ENCODE measurements at places on chromosomes 5 and 9.

GRCh38 chr9:80698725-80699410 is 990.5 kb downstream of the TLE1 start:
- no peak for DNase-seq

GRCh38 chr9:88011005-88011766 is 36.9 kb upstream of the CDK20 start:
- DNase-seq, result no peak

GRCh38 chr9:16058131-16058549 is 505.3 kb downstream of the CCDC171 start:
- no peak for DNase-seq

DNA sequence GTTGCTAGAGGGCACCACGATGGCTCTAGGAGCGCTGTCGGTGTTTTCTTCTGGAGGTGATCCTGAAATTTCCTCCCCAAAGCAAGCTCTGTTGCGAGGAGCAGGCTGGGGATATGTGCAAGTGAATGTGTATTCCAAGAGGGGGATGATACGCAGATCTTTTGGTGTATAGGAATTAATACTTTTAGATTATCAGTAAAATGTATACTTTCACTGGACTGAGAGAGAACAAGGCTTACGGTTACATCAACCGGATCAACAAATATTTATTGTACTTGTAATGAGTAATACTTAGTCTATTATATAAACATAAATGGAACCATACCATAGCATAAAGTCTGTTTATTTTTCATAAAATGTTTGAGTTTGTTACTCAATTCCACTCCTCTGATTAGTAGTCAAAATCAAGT is 632 bp upstream of the PRKAA1 start:
- DNase-seq, result no peak

GRCh38 chr9:100111235-100111634 is 12.2 kb downstream of the INVS start:
- DNase-seq, result no peak

DNA sequence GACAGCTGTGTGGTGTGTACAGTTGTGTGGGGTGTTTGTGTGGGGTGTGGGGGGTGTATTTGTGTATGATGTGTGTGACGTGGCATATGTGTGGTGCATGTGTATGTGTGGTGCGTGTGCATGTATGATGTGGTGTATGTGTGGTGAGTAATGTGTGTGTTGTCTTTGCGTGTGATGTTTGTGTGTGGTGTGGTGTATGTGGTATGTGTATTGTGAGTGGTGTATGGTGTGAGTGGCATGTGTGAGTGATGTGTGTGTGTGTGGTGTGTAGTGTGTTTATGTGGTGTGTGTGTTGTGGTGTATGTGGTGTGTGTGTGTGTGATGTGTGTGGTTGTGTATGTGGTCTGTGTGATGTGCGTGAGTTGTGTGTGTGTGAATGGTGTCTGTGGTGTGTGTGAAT is 191.1 kb downstream of the MELK start:
- no peak for DNase-seq

- DNase-seq, result no peak
These were observed 29.7 kb upstream of the EFNA5 start for GRCh38 chr5:107700481-107700880.

GRCh38 chr5:42591015-42591414 is 165.6 kb upstream of the CCDC152 start:
- no peak for DNase-seq

- no peak for DNase-seq
These were observed 192.2 kb downstream of the ROR2 start for GRCh38 chr9:91757782-91758181.

GRCh38 chr9:100281676-100282387 is 70.9 kb downstream of the TEX10 start:
- DNase-seq, result no peak

- no peak for DNase-seq
These were observed 136.2 kb downstream of the TARS1 start for GRCh38 chr5:33576726-33577590.

DNA sequence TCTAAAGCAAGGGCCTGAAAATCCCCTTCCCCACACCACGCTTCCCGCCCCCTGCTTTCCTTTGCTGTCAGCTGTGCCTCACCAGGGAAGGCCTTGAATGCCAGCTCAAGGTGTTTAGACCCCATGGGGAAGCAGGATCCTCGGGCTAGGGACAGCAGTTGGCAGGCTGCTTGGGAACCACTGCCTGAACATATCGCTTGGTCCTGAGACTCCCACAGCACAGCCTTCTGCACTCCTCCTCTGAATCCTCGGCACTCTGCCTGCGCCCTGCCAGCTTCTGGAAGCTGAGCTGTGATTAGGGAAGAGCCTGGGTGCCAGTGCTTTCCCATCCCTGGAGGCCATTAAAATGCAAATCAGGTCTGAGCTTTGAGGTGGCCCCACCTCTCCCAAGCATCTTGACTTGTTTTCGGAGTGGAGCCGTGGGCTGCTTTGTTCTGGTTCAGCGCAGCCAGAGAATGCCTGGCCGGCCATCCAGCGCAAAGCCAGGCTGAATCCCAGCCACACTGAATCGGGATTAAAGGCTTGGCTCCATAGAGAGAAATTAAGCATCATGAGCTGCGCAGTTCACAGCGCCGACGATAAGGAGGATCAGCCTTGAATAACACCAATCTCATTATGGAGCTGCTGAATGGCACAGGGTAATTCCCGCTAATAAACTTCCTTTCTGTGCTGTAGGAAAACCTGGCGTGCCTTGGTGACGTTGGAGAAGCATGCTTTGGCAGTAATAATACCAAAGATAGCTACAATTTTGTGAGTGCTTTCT is 40.0 kb downstream of the AMBP start:
- DNase-seq, result no peak

DNA sequence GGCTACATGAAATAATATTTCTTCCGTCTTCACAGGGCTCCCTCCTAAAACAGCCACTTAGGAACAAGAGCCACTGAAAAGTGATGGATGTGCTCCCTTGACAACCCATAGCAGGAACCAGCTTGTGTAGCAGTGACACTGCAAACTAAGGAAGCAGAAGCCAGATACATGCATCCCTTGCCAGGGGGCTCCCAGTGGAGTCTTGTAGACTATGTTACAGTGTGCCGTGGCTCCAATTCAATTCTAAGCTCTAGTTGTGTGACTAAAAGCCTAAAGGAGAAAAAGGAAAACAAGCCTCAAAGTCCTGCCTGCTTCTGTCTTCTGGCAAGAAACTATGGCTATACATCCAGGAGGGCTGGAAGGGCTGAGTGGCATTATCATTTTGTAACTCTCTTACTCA is 12.2 kb upstream of the TAF1L start:
- no peak for DNase-seq

DNA sequence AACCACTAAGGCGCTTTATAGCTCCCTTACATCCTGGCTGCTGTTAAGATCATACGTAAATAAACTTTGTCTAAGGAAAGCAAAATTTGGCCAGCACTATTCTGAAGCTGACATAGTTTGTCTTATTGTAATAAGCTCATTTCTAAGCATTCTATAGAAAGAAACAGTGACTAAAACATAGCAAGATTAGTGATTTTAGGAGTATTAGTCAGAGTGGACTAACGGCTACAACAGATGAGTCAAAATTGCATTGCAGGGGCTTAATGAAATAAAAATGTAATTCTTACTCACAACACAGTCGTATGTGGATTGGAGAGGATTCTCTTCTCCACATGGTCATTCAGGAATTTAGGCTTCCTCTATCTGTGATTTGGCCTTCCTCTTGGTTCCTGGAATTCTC is 347.6 kb downstream of the GADD45G start:
- no peak for DNase-seq

DNA sequence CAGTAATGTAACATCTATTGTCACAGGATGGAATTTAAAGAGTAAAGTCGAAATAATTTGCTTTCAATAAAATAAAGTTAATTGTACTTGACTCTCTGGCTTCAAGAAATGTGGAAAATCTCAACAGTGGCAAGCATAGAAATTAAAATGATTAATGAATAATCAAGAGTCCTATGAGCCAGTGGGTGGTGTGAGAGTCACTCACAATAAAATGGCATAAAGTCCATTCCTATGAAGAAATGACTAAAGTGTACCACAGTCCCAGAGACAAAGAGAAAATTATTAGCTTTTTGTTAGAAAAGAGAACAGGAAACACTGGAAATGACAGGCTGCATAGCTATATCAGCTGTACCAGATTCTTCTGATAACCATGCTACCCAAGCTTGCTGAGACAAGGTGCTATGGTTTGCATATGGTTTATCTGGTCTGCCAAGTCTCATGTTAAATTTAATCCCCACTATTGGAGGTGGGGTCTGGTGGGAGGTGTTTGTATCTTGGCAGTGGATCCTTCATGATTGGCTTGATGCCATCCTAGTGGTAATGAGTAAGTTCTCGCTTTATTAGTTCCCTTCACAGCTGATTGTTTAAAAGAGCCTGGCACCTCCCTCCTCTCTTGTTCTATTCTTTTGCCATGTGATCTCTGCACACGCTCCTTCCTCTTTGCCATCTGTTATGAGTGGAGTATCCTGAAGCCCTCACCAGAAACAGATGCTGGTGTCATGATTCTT is 647.7 kb upstream of the ITGA1 start:
- no peak for DNase-seq

- DNase-seq, result no peak
These were observed 29.9 kb upstream of the RAPGEF6 start for GRCh38 chr5:131664929-131665328.

DNA sequence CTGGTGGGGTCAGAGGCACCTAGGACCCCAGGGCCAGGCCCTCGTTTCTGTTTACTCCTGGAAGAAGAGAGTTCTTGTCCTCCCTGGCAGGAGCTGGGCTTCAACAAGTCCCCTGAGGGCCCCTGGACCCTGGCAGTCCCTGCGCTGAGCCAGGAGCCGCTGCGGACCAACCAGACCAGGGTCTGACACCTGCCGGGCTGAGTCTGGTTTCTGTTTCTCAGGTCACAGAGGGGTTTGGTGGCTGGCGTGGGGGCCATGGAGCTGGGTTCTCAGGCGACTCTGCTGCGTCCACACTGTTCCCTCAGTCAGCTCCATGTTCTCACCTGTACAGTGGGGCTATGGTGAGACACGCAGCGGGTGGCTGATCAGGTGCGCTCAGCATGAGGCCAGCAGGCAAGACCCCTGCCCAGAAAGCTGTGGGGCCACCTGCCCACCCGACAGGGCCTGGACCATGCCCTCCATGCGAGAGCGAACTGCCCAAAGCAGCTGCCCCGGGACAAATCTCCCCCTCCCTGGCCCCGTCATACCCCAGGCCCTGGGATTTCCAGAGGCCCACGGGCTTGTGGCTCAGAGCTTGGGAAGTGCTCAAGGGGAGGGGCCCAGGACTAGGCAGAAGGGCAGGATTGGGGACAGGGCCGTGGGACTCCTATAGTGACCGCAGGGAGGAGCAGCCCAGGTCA is 17.9 kb upstream of the NOTCH1 start:
- DNase-seq, result no peak

DNA sequence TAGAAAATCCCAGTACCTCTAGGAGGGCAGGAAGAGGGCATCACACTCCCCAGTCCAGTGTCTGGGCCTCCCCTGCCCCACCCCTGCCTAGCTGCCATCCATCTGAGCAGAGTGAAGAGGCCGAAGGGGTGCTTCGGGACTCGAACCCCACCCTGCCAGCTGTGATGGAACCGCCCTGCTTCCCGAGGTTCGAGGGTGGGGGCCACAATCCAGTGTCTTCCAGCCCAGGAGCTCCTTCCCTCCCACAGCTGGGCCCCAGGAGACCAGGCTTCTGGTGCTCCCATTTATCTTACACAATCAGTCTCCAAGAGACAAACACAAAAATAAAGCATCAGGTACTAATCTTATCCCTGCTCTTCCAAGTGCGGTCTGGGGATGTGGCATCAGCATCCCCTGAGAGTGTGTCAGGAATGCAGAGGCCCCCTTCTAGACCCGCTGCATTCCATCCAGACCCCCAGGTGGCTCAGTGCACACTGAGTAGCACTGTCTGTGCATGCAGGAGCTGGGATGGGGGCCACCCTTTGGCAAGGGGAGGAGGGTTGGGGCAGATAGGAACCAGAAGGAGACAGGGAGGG is 122.8 kb upstream of the TBC1D2 start:
- no peak for DNase-seq

DNA sequence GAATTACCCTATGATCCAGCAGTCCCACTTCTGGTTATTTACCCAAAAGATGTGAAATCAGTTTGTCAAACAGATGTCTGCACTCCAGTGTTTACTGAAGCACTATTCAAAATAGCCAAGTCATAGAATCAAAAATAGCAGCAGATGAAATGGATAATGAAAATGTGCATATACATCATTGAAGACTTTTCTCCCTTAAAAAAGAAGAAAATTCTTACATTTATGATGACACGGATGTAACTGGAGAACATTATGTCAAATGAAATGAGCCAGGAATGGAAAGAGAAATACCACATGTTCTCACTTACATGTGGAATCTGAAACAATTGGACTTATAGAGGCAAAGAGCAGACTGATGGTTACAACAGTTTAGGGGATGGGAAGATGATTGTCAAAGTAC is 21.5 kb upstream of the PLEKHG4B start:
- no peak for DNase-seq

DNA sequence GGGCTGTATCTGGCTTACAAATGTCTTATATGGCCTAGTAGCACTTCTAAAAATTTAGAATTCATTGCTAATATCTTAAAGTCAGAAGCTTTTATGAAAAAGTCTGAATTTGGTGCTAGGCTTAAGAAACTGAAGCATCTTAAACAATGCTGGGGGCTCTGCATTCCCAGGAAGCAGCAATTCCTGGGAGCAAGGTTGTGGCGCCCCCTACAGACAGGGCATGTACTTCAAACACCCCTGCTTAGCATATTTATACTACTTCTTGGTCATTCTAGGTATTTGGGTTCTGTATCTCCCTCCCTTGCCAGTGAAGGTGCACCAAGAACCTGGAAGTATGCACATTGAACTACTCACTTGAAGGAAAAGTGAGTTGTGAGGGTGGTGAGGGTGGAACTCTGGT is 64.6 kb upstream of the GRIA1 start:
- no peak for DNase-seq

GRCh38 chr9:77472646-77473045 is 175.5 kb downstream of the GNA14 start:
- no peak for DNase-seq

DNA sequence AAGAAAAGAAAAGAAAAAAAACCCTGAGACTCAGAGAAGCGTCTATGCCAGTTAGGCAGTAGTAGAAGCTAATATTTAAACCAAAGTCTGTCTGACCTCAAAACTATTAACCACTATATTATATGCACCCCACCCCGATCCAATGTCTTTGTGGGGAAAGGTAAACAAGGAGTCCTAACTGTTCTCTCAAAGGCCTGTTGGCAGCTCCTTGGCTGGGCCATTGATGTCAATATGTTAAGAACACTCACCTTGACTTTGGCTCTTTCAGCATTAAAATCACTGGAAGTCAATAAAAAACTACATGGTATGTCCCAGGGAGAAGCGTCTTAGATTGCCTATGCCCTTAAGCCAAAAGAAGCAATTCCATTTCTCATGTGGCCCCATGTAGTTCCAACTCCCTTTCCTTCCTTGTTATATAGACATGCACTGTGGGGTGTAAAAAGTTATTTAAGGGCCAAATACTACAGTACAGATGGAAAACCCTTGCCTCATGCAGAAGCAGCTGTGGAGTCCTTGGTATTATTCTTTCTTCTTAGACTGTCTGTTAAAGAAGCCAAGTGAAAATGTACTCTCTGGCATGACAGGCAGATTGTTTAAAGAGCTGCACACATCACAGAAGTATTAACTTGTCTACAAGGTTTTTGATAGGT is 308.6 kb upstream of the RPS23 start:
- no peak for DNase-seq
